Fibroblast of skin of left quadriceps (primary cell): ENCODE measurements at places on chromosomes 11 and 22.

DNA sequence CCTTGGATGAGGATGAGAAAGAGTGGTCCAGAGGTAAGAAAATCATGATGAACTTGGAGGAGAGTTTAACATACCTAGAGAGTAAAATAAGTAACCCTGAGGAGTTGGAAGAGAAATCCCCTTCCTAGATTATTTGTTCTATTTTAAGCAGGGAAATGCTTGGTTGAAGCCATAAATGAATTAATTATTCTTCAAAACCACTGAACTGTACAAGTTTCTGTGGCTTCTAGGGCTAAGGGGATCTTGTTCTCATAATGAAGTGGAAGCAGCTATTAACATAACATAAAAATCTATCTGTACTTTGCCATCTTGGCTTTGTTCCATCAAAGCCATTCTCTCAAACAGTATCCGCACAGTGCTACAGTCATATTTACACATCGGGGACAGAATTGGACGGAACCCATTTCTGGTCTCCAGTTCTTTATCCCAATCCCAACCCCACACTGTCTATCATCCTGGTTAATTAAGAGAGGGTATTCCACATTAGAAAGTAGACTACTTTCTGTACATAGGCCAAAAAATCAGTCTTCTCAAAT is 14.5 kb upstream of the ARHGAP42 start:
- DNase-seq: no peak

DNA sequence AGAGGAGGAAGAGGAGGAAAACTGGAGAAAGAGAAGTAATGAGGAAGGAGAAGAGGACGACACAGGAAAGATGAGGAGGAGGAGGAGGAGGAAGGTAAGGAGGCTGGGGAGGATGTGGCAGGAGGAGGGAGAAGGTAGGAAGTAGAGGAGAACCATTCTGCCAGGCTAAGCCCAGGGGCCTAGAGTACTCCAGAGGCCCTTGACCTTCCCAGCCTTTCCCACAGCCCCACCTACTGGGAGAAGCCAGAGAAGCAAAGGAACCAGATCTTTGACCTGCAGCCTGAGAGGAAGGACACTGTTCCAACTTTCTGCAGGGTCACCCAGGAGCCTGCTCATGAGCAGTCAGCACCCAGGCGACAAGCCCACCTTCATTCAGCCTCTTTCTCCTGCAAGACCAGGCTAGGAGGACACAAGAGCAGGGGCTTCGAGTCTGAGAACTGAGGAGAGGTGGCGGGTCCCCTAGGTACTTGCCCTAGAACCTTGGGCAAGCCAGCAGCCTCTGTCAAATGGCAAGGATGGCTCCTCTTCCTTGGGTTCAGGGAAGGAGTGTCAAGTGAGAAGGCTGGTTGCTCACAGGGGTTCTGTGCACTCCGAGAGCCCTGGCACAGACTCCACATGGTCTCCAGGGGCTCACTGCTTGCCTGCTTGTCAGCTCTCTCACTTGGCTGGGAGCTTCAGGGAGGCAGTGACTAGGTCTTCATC is 27.9 kb upstream of the OAF start:
- DNase-seq: no peak

GRCh38 chr11:11935536-11935935 is 72.9 kb downstream of the DKK3 start:
- DNase-seq: no peak

DNA sequence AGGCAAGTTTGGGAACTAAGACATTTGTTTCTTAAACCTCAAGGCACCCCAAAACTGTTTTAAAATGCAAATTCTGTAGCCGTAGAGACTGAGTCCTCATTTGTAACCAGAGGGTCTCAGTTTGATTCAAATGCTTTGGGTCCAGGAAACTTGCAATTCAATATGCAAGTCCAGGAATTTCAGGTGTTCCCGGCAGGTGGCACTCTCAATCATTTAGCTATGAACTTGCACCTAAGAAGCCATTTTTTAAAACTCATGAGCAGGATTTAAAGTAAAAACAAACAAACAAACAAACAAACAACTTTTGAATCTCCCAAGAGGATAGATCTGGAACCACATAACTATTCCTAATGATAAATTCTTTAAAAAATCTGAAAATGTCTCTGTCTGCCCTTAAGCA is 8.7 kb upstream of the ABTB2 start:
- DNase-seq: no peak

- no peak for DNase-seq
Measured at GRCh38 chr11:30465192-30465591, 121.0 kb downstream of the MPPED2 start.

DNA sequence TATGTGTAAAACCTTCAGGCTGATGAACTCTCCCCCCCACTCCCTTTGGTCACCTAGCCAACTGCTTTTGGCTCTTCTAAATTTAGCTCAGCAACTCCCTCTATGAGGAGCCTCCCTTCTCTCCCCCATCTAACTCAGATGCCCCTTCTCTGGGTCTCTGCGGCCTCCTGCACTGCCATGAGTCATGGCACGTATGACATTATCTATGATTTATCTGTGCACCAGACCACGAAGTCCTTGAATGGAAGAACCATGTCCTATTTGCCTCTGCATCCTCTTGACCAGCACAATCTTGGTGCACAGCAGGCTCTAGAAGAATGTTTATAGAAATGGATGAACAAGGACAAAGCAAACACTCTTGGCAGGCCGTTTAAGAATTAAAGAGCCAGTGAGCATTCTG is 46.0 kb downstream of the RPL27A start:
- no peak for DNase-seq

DNA sequence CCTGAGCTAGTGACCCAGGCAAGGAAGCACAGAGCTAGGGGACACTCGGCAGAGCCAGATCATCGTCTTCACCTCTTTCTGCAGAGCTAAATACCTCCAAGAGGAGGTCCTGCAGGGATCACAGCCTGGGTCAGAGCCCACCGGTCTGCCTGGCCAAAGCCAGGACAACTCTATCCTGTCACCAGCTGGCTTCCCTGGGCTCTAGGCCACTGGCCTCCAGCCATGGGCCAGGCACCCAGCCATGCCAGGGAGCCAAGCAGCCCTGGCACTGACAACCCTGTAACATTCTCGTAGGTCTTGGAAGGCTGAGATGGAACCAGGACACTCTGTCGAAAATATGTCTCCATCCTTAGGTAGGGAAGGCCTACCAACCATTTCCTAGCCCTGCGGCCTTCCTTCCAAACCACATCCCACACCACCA is 270.1 kb downstream of the BUD13 start:
- DNase-seq: no peak

- no peak for DNase-seq
Measured at GRCh38 chr11:36507824-36508489, 2.1 kb downstream of the TRAF6 start.

GRCh38 chr22:40178417-40179409 is 988 bp downstream of the TNRC6B start:
- DNase-seq: no peak

- peak; percentile 82 for DNase-seq
Measured at GRCh38 chr22:37176464-37177061, 11.5 kb downstream of the C1QTNF6 start.

- no peak for DNase-seq
Measured at GRCh38 chr11:64620381-64620971, 29.5 kb downstream of the SLC22A12 start.
